ENCODE measurements at places on chromosomes 16 and 17.

DNA sequence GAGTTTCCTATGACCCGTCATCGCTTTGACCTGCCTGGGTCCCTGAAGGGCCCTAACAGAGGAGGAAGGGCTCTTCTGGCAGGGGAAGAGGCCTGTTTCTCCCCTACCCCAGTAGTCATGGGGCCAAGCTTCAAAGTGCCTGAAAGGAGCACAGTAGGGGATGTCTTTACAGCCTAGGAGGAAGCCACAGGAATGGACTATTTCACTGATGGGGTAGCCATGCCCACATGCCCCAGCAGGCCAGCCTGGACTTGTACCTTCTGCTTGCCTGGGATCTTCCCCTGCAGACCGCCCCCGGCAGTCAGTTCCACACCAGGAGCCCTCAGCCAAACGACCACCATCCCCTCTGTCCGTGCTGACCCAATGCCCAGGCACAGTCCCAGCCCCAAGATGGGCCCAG is 41.8 kb upstream of the PEMT start:
- no peak for DNase-seq

DNA sequence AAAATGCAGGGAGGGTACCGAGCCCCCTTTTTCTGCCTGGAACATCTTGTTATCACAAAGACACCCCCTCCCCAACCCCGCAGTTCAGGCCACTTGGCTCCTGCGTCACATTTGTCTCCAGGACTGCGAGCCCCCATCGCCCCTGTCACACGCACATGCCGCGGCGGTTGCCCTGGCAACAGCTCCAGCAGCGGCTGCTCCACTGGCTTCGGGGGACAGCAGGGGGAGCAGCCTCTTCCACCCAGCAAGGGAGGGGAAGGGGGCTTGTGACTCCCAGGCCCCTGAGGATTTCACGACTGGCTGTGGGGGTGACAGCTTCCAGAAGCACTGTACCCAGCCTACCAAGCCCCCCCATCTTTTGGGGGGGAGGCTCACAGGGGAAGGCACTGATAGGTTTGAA is 2.6 kb downstream of the BAIAP3 start:
- DNase-seq = no peak

- DNase-seq = no peak
Observed at GRCh38 chr17:77147357-77147801, 6.6 kb downstream of the SEC14L1 start.

- no peak for DNase-seq
Observed at GRCh38 chr16:55325080-55325447, 1.1 kb downstream of the IRX6 start.

- DNase-seq = no peak
Observed at GRCh38 chr16:67885545-67885944, 860 bp downstream of the NRN1L start.

DNA sequence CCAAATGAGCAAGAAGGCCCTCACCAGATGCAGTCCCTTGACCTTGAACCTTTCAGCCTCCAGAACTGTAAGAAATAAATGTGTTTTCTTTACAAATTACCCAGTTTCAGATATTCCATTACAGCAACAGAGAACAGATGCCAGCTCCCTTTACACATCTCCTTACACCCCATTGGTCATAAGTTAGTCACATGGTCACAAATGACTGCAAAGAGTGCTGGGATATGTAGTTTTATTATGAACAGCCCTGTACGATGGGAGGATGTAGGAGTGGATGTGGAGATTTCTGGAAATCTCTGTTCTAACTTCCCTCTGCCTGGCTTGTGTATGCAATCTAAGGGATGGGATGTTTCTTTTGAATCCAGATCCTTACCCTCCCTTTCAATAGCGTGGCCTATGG is 13.3 kb upstream of the RPL38 start:
- DNase-seq = no peak

GRCh38 chr16:75012380-75013081 is 13.7 kb downstream of the ZNRF1 start:
- no peak for DNase-seq
